CD4-positive, alpha-beta T cell (primary cell): ENCODE measurements at places on chromosomes 1 and 21. TPM values are rescaled to one million over a fixed set of nuclear protein-coding genes. Genes with fewer than 3 reads are reported as not detected.

DNA sequence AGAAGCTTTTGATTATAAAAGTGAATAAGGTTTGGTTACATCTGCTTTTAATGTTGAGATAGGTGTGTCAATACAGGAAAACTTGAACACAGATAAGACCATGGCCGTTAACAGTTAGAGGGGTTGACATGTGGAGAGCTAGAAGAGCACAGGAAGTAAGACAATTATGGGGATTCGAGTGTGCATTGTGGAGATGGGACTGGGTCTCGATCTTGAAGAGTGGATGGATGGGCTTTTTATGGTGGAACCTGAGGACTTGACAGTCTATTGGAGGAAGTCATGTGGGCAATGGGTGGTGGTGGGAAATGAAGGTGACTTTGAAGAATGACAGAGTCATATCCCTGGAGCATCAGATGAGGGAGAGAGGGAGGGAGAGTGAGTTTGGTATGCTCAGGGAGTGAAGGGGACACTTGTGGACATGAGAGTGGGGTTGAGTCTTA, 12.1 kb downstream of the DYRK1A start:
- no peak overlapping the region for H3K27ac ChIP-seq
- H3K4me3 ChIP-seq, result no peak overlapping the region
- no peaks in the 10 kb centered on the region for H3K27me3 ChIP-seq
- no peak for DNase-seq
- H3K4me1 ChIP-seq, result peaks cover 67% of the 10 kb centered on the region

The DYNLT4 gene
- 2.1 TPM for total RNA-seq

- H3K27ac ChIP-seq, result no peak overlapping the region
- no peak for DNase-seq
- H3K4me3 ChIP-seq, result no peak overlapping the region
- peaks cover 85% of the 10 kb centered on the region for H3K36me3 ChIP-seq
Observed at GRCh38 chr21:45187646-45188045, 100.0 kb downstream of the POFUT2 start.

GRCh38 chr1:31020007-31020790, 45.3 kb downstream of the PUM1 start:
- H3K27ac ChIP-seq, result no peak overlapping the region
- H3K4me3 ChIP-seq, result no peak overlapping the region
- DNase-seq, result no peak
- H3K36me3 ChIP-seq, result peaks cover 3% of the 10 kb centered on the region
- no peaks in the 10 kb centered on the region for H3K27me3 ChIP-seq

DNA sequence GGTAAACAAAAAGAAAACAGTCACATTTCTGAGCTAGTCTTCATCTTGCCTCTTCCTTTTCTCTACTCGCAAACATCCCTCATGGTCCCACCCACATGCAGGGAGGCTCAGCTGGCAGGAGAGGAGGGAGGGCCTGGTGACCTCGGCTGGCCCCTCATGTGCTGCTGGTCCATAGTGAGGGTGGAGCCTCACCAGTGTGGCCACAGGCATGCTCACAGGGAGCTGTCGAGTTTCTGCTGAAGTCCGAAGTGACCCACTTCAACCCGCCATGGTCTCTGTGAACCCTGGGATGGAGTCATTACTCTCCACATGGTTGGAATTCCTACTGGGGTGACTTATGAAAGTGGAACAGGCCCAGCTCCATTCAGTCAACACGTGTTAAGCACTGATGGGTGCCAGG, 253.4 kb downstream of the RHOU start:
- H3K27ac ChIP-seq, result no peak overlapping the region
- peaks cover 7% of the 10 kb centered on the region for H3K4me1 ChIP-seq
- H3K36me3 ChIP-seq, result no peaks in the 10 kb centered on the region
- DNase-seq, result no peak
- H3K4me3 ChIP-seq, result no peak overlapping the region

DNA sequence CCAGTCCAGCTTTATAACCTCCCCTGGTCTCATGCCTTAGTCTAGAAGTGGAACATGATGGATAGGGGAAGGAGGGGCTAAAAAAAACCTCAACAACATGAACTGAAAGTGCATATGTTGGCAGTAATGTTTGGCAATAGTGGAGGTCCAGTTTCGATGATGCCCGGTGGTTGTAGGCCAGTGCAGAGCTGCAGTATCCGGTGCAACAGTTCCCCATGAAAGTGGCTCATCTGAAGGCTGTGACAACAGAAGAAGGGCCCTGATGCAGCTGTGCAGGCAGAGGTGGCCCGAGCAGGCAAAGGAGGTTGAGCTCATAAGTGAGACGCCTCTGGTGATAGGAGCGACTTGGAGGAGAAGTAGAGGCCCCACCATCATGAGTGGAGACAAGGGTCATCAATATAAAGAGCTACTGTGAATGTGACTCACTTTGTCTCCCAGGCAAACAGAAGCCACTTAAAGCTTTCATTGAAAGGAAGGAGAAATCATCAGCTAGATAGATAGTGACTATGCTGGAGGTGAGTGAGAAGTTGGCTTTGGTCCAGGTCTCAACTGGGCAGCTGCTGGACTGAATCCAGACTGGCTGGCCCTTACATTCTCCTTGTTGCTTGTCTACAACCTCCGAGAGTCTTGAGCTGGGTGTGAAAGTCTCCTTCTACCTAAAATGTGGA, 10.2 kb upstream of the CREG1 start:
- H3K4me1 ChIP-seq, result no peaks in the 10 kb centered on the region
- H3K27ac ChIP-seq, result no peak overlapping the region
- H3K4me3 ChIP-seq, result no peak overlapping the region
- no peaks in the 10 kb centered on the region for H3K27me3 ChIP-seq
- no peak for DNase-seq

The SLAMF8 gene
- total RNA-seq, result not detected

- no peak overlapping the region for H3K4me3 ChIP-seq
- no peaks in the 10 kb centered on the region for H3K27me3 ChIP-seq
- H3K36me3 ChIP-seq, result no peaks in the 10 kb centered on the region
- no peak for DNase-seq
- H3K27ac ChIP-seq, result no peak overlapping the region
Observed at GRCh38 chr1:215405211-215405610, 161.9 kb upstream of the KCTD3 start.

The LCA5L gene
- not detected for total RNA-seq

The CLDN19 gene
- total RNA-seq, result not detected

The BMP8A gene
- total RNA-seq, result not detected

DNA sequence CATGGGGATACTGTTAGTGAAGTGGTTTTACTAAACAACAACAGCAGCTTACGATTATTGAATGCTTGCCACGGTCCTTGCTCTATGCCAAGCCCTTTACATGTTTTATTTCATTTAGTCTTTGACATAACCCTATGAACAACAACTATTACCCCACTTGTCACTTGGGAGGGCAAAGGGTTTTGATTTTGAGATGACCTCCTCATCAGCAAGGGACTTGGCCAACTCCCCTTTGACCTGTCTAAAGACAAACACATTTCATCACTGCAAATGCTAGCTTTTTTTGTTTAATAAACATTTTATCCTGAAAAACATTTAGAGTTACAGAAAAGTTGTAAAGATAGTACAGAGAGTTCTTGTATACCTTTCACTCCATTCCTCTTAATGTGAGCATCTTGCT, 152.5 kb upstream of the WNT4 start:
- peaks cover 3% of the 10 kb centered on the region for H3K4me1 ChIP-seq
- H3K27ac ChIP-seq, result no peak overlapping the region
- H3K27me3 ChIP-seq, result peaks cover 19% of the 10 kb centered on the region
- no peak for DNase-seq
- no peaks in the 10 kb centered on the region for H3K36me3 ChIP-seq

The AMY1B gene
- not detected for total RNA-seq

GRCh38 chr1:21292984-21293536, 2.8 kb upstream of the ECE1 start:
- peak overlapping the region; percentile 61 for H3K4me3 ChIP-seq
- peak overlapping the region; percentile 95 for H3K27ac ChIP-seq
- DNase-seq, result peak; percentile 21
- no peaks in the 10 kb centered on the region for H3K27me3 ChIP-seq
